ENCODE measurements at places on chromosomes 5 and 9. TPM values are rescaled to one million over a fixed set of nuclear protein-coding genes. Genes with fewer than 3 reads are reported as not detected.

The CD74 gene
- 823 TPM for total RNA-seq

The PCDHB9 gene
- total RNA-seq = 2.0 TPM

The PDLIM4 gene
- 16.3 TPM for total RNA-seq

The FCN2 gene
- total RNA-seq = 3.5 TPM

The QRFP gene
- not detected for total RNA-seq

The CDH9 gene
- not detected for total RNA-seq

The PRRT1B gene
- total RNA-seq = not detected

The IGIP gene
- total RNA-seq = 23.3 TPM

The PLPPR1 gene
- not detected for total RNA-seq

The CTNND2 gene
- total RNA-seq = 8.3 TPM

The GFI1B gene
- not detected for total RNA-seq

The ORM1 gene
- not detected for total RNA-seq

The ELP1 gene
- total RNA-seq = 15.0 TPM

The HRCT1 gene
- total RNA-seq = 17.9 TPM

The NEUROG1 gene
- not detected for total RNA-seq

The C5orf46 gene
- not detected for total RNA-seq

The PCDHB14 gene
- total RNA-seq = 1.8 TPM

The AJM1 gene
- 0.51 TPM for total RNA-seq

The ORM2 gene
- not detected for total RNA-seq

The SPATA31D3 gene
- total RNA-seq = not detected

The SPATA31D4 gene
- total RNA-seq = not detected

The ARL14EPL gene
- total RNA-seq = not detected

The GARIN3 gene
- total RNA-seq = not detected

The TEX48 gene
- not detected for total RNA-seq

The SLC6A7 gene
- total RNA-seq = not detected

The CCDC192 gene
- 2.3 TPM for total RNA-seq

The OR1J2 gene
- not detected for total RNA-seq

The TAF9 gene
- total RNA-seq = 52.6 TPM

The IPPK gene
- total RNA-seq = 5.4 TPM

The FUT7 gene
- total RNA-seq = not detected

The CTXN3 gene
- total RNA-seq = not detected

The PRUNE2 gene
- 15.0 TPM for total RNA-seq

The IL4 gene
- total RNA-seq = not detected

The LHX2 gene
- not detected for total RNA-seq

The PPIC gene
- total RNA-seq = 34.1 TPM

The CLTB gene
- 144 TPM for total RNA-seq

Measured in subcutaneous adipose tissue (tissue), 4 donors.